Osteocyte (in vitro differentiated cells): ENCODE measurements at places on chromosomes 12 and 14. TPM values are rescaled to one million over a fixed set of nuclear protein-coding genes. Genes with fewer than 3 reads are reported as not detected.

The BBOF1 gene
- total RNA-seq: 8.0 and 9.1 TPM in 2 replicates

DNA sequence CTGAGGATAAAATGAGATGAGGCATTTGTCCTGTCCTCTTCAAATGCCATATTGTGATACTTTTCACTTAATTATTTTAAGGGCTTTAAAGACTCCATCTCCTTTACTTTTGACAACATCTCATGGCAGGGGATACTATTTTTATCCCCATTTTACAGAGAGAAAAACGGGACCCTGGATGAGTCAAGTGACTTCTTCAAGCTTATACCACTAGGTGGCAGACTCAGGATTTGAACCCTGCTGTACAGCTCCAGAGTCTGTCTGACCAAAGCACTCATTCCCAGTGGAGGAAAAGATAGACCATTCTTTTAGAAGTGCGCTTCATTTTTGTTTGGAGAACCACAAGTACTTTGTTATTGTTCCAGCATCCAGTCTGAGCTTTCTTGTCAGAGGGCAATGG, 1.7 kb upstream of the SMOC1 start:
- no peak for DNase-seq

DNA sequence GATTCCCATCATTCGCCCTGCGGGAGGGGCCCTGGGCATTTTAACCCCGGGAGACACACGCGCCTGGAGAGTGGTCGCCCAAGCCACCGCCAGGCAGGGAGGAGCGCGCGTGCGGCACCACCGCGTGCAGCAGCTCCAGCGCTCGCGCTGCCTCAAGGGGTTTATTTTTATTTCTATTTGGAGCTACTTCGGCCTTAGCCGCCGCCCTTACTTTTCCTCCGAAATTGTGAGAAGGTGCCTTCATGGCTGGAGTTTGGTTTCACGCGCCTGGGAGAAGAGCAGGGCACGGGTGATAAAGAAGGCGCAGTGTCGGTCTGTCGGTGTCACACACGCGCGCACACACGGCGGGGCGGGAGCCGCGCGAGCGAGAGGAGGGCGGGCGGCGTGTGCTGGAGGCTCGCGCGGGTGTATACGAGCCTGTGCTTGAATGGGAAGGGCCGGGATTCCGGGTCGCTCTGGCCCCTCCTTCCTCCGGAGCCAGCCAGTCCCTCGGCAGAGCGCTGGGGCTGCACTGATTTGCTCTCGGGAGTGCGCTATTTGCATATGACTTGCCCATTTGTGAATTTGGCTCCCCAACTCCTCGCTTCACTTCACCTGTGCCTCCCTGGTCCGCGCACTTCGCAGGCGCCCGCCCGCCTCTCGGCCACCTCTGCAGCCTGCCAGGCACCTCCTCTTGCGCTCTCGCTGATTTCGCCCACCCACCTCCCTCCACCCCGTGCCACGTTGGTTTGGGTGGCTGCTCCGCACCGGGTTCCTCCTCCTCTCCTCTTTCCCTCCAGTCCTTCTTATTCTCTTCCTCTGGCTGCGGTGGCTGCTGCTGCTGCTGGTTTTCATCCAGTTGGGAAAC, 932.3 kb downstream of the DIO2 start:
- DNase-seq: peak; percentile 92

DNA sequence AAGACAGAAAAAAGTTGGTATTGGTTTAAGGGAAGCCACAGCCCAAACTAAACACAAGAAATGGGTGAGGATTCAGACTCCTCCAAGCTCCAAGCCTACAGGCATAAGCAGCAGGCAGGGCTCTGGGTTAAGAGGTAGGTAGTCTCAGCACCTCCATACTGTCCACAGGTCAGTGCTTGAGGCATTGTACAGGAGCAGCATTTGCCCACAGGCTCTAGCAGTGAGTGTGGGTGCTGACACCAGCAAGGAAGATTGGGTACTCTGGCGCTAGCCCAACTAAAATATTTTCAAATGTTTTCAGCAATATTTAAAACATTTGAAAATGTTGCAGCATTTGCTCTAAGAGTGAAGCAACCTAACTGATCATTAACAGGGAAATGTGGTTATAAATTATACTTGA, 33.1 kb downstream of the FERMT2 start:
- no peak for DNase-seq

DNA sequence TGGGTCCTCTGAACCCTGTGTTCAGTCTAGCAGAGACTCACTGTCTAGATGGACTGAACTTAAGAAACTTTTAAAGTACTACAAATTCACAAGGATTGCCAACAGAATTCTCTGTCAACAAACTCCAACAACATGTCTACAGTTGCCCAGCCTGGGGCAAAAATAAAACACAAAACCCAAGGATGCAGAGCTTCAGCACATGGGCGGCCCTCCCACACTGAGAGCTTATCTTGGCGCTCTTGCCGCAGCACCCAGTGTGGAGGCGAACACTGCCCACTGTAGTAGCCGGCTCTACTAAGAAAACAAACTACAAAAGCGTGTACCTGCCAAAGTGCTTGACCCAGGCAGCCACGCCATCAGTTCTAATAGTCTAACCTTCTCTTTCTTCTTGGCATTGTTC, 66.7 kb downstream of the PTPN21 start:
- DNase-seq: no peak

DNA sequence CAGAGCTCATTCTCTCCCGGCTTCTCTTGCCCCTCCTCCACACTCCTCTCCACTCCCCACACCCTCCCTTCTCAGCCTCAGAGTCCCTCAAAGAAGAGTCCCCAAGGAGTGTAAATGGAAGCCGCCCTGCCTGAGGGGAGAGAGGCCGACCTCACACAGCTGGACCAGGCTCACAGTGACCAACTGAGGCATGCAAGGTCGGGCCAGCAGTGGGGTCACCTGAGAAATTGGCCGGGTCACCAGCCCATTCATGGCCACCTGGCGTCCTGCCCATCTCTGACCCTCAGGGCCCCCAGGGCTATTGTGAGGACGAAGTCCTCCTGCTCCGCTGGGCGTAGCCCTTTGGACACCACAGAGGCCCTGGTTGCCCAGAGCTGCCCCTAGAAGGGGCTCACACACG, 49.5 kb upstream of the NUAK1 start:
- no peak for DNase-seq
